Stimulated activated CD4-positive, alpha-beta T cell treated with anti-CD3 and anti-CD28 coated beads, Interleukin-1b, Interleukin-23, amount 100 ng/mL, for 48 hours (primary cell): ENCODE measurements at places on chromosomes 6 and 20.

- no peak for DNase-seq
Observed at GRCh38 chr20:47361057-47361915, 4.8 kb upstream of the ZMYND8 start.

DNA sequence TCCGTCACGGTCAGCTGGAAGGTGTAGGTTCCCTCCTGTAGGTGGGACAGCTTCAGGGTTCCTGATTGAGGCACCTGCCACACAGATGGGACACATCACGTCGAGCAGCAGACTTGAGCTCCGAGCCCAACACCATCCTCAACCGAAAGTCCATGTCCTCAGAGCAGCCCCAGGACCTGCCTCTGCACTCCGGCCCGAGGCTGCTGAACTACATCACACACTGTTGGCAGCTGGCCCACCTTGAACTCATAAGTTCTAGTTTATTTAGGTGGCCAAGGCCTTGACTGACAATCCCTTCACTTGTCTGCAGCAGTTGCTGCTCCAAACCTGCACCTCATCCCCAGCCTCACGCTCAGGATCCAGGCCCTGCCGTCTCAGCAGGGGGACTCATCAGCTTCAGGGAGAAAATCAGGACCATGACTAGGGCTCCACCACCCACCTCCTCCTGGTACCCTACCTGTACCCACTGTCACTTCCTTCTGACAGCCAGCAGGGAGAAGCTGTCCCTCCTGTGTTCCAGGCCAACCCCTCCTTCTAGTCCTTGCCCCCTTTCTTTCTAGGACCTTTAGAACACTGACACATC, 21.0 kb downstream of the LRP11 start:
- no peak for DNase-seq

DNA sequence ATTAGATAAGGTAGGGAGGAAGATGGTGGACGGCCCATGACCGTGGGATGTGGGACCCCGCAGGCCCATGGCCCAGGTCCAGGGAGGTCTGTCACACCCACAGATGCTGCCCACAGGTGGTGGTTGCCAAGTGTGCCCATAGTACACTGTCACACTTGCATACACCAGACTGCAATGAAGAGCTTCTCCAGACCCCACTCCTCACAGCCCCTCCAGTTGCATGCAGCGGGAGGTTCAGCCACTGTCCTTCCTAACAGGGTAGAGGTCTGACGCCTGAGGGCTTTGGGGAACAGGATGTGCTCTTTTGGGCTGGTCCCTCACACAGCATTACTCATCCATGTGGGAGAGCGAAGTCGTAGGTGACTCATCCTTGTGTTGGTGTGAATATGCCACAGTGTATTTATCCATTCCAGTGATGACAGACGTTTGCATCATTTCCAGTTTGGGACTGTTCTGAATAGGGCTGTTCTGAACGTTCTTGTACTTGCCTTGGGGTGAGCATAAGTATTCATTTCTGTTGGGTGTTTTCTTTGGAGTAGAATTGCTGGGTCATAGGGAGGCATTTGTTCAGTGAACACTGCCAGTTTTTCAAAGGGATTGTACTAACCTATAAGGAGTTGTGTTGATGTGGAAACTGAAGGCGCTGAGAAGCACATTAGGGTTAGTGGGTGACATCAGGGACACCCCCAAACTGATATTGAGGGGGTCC, 10.1 kb upstream of the PYGB start:
- peak; percentile 82 for DNase-seq

GRCh38 chr6:30547454-30547853, 8.8 kb downstream of the GNL1 start:
- no peak for DNase-seq

- DNase-seq = no peak
Observed at GRCh38 chr20:63741676-63742380, 2.3 kb downstream of the SLC2A4RG start.

DNA sequence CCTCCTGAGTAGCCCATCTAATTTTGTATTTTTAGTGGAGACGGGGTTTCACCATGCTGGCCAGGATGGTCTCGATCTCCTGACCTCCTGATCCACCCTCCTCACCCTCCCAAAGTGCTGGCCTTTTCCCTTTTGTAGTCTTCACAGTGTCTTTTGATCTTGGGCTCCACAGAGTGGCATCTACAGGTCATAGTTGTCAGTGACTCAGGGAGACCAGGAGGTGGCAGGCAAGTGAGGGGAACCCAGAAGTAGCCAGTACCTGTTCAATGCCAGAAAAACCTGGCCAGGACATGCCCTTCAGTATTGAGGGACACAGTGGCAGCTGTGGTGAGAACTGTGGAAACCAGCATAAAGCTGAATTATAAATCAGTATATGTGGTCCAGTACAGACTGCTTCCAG, 19.6 kb downstream of the RPP21 start:
- DNase-seq = no peak

GRCh38 chr20:62359043-62359490, 8.0 kb downstream of the LAMA5 start:
- DNase-seq = no peak

DNA sequence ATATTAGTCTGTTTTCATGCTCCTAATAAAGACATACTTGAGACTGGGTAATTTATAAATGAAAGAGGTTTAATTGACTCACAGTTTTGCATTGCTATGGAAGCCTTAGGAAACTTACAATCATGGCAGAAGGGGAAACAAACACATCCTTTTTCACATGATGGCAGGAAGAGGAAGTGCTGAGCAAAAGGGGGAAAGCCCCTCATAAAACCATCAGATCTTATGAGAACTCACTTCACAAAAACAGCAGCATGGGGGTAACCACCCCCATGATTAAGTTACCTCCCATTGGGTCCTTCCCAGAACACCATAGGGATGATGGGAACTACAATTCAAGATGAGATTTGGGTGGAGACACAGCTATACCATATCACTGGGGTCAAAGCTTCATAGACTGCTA, 254.2 kb downstream of the ERMARD start:
- no peak for DNase-seq

DNA sequence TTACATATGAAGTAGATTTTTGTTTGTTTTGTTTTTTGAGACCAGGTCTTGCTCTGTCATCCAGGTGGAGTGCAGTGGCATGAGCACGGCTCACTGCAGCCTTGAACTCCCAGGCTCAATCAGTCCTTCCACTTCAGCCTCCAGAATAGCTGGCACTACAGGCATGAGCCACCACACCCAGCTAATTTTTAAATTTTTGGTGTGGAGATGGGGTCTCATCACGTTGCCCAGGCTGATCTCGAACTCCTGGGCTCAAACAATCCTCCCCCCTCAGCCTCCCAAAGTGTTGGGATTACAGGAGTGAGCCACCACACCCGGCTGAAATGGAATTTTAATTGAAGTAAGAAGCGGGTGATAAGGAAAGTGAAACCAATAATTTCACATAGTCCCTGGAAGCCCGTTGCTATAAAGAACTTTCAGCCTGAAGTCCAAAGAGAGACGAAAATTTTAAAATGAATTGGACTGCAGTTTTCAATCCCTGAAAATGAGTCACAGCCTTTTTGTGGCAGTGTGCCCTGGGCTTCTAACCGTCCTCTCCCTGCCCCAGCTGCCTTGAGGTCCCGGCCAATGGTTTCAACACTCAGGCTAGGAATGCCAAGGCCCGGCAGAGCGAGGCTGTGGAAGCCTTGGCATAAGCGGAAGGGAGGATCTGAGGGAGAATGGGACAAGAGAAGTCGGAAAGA, 757 bp downstream of the RAET1E start:
- DNase-seq = no peak

DNA sequence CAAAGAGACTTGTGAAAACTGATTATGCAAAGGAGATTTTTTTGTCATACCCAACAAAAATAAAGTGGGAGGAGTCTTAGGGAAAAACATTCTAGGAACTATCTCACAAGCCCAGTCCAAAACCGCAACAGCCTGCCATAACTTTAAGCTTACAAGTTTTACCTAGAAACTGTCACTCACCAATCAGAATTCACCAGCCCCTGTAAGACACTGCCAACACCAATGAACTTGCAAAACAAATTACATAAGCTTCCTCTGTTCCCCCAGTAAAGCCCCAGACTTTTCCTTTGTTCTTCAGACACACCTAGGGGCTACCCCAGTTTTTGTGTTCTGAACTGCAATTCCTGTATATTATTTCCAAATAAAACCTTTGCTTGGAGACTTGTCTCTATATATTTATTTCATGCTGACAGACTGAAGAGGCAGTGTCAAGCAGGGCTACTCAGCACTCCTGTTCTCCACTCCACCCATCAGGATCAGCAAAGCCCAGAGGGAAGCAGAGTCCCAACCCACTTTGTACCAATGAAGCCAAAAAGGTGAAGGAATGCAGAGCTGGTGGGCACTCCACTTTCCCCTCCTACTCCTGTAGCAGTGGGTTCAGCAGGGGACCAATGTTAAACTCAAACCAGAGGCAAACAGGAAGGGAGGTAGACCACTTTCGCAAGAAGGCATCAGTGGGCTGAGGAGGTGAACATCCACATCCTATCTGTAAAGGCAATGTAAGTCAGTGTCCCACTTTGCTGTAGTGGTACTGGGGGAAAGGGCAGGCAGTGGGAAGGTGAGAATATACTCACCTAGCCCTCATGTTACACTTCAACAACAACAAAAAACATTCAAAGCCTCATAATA, 142.5 kb upstream of the RUNX2 start:
- no peak for DNase-seq

GRCh38 chr20:51379601-51380341, 162.7 kb downstream of the NFATC2 start:
- no peak for DNase-seq

DNA sequence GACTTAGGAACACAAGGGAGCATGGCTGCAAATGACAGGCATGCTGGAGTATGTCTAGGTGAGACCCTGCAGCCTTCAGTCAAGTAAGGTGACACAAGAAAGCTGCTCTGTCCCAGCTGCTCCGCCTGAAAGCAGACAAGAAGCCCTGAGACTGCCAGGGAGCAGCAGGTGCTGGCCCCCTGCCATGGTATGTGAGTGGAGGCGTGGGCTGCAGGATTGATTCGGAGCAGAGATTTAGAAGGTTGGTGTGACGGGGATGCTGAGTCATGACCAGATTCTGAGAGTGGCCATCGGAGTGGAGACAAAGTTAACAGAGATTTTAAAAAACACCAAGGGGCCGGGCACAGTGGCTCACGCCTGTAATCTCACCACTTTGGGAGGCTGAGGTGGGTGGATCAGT, 17.8 kb downstream of the LRP11 start:
- no peak for DNase-seq

DNA sequence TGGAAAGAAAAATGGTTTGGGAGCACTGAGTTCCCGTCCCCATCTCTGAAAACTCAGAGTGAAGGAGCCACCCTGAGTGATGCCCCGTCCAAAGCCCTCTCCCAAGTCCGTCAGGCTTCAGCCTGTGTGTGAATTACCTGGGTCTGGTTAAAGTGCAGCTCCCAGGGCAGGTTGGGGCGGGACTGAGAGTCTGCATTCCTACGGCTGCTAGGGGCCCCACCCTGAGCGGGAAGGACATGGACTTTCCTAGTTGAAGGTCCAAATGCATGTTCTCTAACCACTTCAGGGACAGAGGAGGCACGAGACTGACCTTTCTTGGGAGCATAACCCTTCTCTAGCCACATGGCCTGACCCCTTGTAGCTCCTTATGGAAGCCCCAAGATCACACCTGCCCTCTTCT, 97.2 kb downstream of the SYNDIG1 start:
- no peak for DNase-seq

GRCh38 chr6:16089232-16090062, 39.4 kb upstream of the MYLIP start:
- peak; percentile 3 for DNase-seq

DNA sequence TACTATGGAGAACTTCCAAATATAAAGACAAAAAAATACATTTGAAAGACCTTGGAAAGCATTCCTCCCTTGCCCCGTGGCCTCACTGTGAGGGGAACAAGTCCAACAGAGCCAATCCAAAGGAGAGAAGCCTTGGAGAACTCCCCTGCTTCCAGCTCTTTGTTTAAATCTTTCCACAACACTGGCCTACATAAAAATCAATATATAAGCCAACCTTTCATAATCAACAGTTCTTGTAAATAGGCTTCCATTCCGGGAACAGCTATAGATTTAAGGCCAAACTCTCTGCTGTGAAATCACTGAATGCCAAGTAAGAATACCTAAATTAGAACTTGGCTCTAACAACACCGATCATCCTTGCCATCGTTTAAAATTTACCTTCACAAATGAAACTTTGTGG, 242.1 kb downstream of the HACE1 start:
- no peak for DNase-seq

GRCh38 chr6:2037237-2037926, 208.0 kb downstream of the GMDS start:
- no peak for DNase-seq

DNA sequence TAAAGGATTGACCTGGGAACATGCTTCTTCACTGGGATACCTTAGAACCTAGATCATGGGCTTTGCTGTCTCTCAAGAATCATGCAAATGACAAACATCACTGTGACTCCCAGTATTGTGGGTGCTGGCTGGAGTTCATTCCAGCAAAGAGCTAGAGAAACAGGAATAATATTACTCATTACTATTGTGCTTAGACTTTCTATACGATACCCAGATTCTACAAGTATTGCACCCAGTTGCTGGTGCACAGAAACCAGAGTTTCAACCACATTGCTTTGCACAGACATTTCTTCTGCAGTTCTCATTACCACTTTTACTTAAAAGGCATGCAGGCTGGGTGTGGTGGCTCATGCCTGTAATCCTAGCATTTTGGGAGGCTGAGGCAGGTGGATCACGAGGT, 220.4 kb upstream of the ZNF217 start:
- no peak for DNase-seq

GRCh38 chr6:81215092-81215432, 537.4 kb downstream of the TENT5A start:
- DNase-seq = no peak

DNA sequence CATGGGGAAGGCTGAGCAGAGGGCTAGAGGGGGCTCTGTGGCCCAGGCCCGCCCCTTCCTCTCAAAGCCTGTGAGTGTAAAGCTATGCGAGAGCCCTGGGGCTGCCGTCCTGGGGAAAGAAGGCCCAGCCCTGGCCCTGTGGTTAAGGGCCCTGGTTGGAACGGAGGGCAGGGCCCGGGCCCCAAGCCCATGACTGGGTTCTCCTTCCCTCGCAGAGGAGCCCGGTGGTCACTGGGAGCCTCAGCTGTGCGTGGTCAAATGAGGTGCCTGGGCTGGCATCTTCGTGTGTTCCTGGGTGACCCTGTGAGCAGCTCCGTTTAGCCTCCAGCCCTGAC, 56.0 kb downstream of the SMOC2 start:
- DNase-seq = no peak

DNA sequence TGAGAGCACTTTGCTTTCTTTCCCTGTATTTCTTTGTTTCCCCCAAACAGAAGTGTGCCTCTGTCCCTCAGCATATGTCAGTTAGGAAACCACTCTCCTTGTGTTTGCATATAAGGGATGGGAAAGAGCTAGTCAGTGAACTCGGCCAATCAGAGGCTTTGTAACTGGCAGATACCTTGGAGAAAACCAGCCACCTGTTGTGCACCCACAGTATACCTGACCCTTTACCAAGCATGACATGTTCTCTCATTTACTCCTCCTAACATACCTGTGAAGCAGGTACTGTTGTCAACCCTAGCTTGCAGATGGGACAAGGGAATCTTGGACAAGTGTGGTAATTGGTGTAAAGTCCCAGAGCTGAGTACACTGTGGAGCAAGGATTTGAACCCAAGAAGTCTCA, 96.1 kb upstream of the FAM8A1 start:
- DNase-seq = no peak

GRCh38 chr20:53402233-53403005, 191.2 kb downstream of the ZNF217 start:
- DNase-seq = peak; percentile 6
